Stimulated activated CD8-positive, alpha-beta memory T cell treated with anti-CD3 and anti-CD28 coated beads, Interleukin-12 subunit alpha, Interleukin-12 subunit beta, amount 100 ng/mL, for 4 hours (primary cell): ENCODE measurements at places on chromosomes 7 and 10.
A peak's percentile ranks its signal among the peaks of the same experiment; 100 is the strongest.

GRCh38 chr7:49174396-49174795 is 250.0 kb downstream of the CDC14C start:
- DNase-seq, result no peak

GRCh38 chr7:96135241-96135640 is 186.7 kb downstream of the SLC25A13 start:
- no peak for DNase-seq

- DNase-seq, result no peak
Observed at GRCh38 chr7:37337522-37337921, 111.1 kb downstream of the ELMO1 start.

DNA sequence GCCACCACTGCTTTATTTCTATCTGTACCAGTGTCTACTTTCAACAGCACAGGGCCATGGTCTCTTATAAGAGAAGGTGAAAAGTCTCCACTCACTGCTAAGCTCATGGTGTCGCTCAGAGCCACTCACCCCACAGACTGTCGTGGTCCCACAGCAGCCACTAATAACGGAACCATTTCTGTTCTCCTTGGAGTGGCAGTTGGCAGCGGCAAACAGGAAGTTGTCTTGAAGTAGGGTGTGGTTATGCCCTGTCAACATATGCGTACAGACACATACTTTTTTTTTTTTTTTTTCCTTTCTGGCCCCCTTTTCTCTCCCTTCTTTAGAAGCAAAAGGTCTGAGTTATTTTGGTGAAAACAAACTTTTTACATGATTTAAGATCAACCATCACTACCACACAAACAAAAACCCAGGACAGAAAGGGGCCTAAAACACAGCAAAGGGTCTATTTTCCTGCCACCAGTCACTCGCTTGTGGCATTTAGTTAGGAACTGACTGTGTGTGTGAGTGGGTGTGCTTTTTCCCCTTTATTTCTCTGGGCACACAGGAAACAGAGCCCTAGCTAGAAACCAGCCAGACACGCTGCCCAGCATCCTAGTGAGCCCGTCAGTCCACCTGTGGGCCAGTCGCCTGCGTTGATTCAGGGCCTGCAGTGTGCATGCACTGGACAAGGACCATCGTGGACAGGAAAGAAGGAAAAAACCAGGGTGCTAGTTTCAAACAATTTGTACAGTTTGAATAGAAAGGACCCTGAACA is 96.7 kb upstream of the EFCAB10 start:
- DNase-seq, result peak; percentile 15

DNA sequence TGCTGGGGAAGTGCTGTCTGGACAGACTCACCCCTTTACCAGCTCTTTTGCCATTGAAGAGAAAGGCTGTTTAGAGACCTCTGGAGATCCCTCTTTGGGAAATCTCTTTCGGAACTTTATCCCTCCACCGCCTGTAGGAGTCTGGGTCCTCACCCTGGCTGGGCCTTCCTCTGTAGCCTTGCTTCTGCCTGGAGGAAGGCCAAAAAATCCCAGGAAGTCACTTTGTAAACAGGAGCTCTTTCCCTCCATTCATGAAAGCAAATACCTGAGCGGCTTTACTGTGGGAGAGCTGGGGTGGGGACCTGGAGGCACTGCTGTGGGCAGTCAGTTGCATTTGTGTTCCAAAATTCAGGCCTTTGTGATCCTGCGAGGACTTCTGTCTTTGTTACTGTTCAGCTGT is 126.2 kb downstream of the KLF6 start:
- DNase-seq, result no peak

DNA sequence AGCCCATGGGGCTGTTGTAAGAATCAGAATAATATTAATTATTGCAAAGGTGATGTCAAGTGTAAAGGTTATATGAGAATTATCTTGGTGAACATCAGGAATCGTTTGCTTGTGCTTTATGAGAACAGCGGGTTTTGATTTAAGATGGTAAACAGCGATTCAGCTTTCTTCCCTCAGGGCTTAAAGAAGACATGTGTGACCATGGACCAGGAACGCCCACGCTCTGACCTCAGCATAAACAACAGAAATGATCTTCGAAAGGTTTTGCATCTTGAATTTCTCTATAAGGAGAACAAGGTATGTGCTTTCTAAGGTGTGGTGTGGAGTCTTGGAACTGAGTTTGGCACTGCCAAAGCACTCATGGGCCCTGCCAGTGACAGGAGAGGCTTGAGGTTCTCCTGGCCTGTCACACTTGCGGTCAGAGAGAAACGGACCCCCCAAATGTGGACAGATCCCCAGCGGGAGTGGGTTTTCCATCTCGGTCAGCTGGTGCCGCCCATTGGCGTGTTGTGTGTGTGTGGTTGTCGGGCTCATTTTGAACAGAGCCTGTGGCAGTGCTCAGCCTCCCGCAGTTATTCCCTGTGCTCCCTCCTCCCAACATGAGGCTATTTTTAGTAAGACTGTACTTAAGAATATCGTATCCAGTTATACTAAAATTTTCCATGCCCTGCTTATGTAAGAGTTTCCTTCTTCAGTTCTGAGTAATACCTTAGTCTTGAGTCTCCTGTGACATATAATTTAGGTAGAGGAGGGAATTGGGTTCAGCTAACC is 7.2 kb downstream of the MINDY4 start:
- DNase-seq, result no peak

DNA sequence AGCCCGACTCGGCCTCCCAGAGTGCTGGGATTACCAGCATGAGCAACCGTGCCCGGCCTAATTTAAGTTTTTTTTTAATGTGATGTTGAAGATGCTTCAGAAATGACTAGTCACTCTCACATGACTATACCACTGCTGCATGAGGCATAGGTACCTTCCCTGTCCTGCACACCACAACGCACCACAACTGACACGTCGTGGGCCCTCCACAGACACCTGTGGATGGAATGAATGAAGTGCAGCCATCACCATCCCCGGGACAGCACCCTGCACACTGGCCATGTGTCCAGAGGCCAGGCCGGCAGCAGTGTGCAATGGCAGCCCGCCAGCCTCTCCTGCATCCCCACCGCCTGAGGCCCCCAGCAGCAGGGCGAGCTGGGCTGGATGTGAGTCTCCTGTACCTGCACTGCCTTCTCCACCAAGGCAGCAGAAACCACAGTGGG is 55.1 kb downstream of the VOPP1 start:
- no peak for DNase-seq

- no peak for DNase-seq
Observed at GRCh38 chr10:95445837-95446486, 115.2 kb downstream of the SORBS1 start.

GRCh38 chr7:117435475-117436043 is 8.3 kb upstream of the ASZ1 start:
- no peak for DNase-seq

GRCh38 chr7:120436487-120437060 is 163.6 kb downstream of the KCND2 start:
- no peak for DNase-seq

- no peak for DNase-seq
Observed at GRCh38 chr7:106367664-106368063, 82.9 kb upstream of the NAMPT start.
